ENCODE measurements at places on chromosomes 1 and 21.

DNA sequence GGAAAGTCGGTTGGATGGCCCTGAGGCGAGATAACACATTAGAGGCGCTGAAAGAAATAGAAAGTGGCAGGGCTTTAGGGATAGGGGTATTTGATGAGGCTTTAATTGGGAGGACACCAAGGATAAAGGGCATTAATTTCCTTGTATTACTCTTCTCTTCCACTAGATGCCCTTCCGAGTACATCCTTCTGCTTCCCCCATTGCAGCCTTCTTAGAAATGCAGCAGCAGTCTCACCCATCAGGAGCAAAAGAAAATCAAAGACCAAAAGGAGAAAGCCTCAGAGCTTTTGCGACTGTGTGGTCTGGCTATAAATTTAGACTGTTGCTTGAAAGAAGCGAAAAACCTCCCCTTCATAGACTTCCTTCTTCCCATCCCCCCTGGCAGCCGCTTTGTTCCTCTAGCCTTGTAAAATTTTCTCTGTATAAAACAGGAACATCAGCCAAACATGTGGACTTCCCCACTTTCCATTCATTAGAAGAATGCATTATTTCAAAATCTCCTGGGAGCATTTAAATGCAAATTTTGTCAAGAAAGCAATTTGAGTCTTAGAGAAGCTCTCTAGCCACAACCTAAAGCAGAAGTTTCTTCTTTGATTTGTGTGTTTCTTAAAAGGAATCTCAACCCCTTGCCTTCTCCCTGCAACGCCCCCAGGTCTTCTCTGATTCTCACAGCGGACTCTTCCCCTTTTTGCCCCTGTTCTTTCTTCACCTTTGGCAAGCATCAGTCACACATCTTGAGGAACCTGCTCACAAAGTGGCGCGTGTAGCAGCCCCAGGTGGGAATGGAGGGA lies 76.6 kb downstream of the NDUFS5 start:
- DNase-seq: no peak

DNA sequence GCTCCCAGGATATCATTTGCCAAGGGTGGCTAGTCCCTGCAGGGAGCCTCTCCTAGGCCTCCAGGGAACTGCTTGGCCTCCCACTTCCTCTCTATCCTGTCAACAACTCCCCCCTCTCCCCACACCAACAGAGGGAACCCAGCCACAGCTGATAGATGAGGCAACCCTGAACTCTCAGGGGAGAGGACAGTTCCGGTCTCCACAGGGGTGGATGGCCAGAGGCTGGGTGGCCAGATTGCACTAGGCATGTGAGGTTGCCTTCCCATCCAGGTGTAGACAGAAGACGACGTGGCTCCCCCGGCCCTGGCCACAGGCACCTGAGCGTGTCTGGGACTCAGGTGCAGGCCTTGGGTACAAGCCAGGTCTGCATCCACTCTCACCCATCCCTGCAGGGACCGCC lies 53.3 kb downstream of the TOR1AIP2 start:
- DNase-seq: no peak

DNA sequence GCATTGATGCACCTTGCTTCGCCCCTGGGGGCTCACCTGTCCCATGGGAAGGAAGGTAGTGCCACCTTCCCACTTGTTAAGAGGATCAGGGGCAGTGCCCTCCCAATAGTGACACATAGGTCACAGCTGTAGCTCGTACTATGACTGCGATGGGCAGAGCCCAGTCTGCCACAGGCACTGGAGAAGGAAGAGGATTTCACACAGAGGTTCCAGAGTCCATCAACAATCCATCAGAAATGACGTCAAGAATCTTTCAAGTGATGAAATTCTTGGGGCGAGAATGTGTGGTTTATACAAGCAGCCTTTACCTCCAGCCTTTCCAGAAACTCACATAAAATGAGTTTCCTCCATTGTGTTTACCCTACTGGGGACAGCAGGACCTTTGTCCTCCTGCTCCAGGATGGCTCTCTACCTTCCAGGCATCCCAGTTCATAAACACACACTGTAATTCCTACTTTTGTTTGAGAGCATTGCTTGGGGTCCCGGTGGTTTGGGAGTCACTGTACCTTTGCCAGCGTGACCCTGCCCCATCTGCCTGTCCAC lies 260.6 kb upstream of the VAMP3 start:
- DNase-seq: no peak

DNA sequence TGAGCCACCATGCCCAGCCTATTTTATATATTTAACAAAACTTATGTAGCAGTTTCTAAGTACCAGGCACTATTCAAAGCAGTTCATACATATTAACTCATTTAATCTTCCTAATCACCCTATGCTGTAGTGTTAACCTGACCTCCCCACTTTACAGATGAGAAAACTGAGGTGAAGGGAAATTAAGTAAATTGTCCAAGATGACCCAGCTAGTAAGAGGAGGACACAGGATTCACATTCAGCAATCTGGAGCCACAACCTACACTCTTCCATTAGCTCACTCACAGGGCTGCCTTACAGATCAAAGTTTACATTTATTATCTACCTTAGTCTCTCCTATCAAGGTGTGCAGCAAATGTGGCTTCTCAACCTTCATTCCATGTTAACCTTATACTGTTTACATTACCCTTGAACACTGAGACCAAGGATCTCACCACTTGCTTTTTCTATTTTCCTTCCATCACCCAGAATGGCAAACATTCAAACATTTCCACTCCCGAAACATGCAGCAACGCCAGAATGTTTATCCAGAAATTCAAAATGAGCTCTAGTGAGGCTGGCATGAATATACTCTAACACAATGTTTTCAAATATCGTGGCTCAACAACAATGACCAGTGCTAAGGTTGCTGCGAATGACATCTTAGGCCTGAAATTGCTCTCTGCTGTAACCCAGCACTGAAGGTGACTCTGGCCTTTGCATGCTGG lies 24.5 kb downstream of the HIVEP3 start:
- DNase-seq: no peak

GRCh38 chr1:111906111-111906510 lies 83.4 kb downstream of the KCND3 start:
- no peak for DNase-seq

- DNase-seq: no peak
Measured at GRCh38 chr21:45600248-45600647, 43.3 kb upstream of the PCBP3 start.

GRCh38 chr1:28313702-28314546 lies 14.9 kb upstream of the MED18 start:
- DNase-seq: no peak

GRCh38 chr1:168643152-168643551 lies 66.7 kb downstream of the XCL1 start:
- no peak for DNase-seq

GRCh38 chr1:27581823-27582243 lies 22.1 kb downstream of the AHDC1 start:
- DNase-seq: no peak

DNA sequence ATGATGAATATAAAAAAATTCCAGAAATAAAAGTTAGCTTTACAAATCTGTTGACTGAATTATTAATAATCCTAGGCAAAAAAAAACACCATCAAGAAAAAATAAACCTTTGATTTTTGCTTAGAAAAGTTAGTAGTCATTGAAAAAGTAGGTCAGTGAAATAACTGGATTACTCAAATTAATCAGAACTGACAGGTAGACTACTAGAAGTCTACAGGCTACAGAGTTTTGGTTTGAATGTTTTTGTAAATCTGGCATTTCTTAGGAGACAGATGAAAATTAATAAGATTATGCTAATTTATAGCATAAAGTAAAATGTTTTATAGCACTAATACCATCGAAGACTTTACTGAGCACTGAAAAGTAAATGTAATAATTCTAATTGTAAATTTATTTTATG lies 511.9 kb downstream of the PTPRC start:
- no peak for DNase-seq

DNA sequence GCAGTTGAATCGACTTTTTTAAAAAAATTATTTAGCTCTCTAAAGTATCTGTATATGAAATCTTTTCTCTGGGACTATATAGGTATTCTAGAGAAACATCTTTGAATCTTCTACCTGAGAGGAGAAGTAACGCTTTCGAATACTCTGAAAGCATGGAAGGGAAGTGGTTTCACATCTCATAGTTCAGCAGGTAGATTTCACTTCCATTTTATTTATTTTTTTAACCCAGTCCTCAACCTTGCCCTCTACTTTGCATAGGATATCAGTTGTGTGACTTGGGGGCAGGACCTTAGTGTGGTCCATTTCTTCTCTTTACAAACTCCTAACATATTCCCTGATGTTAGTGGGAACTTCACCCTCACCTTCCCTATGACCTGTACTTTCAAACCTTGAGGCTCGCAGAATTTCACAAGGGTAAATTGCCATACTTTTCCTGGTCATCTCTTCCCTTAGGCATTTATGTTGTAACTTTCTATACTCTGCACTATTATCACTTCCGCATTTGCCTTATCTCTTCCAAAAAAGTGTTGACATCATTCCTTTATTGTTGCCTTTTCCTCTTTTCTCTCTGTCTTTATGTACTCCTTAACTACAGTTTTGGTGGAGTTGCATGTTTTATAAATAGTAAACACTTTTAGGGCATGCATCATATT lies 1208.5 kb upstream of the ADGRL4 start:
- no peak for DNase-seq

GRCh38 chr1:216960716-216961115 lies 237.5 kb upstream of the ESRRG start:
- DNase-seq: no peak

DNA sequence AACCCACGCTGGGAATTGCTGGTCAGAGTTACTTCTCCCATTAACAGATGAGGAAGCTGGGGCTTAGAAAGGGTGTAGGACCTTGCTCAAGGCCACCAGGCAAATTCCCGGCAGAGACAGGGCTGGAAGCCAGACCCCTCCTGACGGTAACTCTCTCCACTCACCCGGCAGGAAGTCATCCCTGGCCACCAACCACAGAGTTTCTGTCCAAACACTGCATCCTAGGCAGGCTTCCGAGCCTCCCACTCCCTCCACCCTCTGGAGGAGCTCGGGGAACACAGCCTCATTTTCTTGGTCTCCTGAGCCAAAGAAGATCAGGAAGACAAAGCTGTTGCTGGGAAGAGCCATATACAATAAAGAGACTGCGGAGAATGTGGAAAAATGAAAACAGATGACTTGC lies 25.0 kb upstream of the ZNF436 start:
- no peak for DNase-seq

GRCh38 chr1:69263921-69264391 lies 303.8 kb upstream of the LRRC7 start:
- DNase-seq: no peak

DNA sequence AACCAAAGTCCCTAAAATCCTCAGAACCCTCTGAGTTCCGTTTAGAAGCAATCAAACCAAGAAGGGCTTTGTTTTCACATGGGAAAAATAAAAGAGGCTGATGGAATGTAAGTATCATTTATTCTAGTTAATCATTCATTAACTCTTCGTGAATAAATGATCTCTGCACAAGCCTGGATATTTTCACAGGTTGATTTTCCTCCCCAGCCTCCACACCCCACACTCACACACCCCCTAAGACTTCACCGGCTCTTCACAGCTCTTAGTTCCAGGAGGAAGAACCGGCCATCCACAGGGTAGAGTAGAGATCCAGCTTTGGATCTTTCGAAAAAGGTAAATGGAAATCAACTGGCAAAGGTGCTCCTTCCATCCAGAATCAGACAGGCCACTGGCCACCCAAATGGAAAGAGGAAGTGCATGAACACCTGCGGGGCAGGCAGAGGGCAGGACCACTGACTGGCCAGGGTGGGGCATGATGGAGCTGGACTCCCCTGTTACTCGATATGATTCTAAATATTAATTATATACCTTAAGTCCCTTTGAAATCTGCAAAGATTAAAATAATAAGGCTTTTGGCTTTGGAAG lies 10.0 kb downstream of the C1orf198 start:
- no peak for DNase-seq

GRCh38 chr1:228180271-228180958 lies 14.8 kb downstream of the IBA57 start:
- no peak for DNase-seq

DNA sequence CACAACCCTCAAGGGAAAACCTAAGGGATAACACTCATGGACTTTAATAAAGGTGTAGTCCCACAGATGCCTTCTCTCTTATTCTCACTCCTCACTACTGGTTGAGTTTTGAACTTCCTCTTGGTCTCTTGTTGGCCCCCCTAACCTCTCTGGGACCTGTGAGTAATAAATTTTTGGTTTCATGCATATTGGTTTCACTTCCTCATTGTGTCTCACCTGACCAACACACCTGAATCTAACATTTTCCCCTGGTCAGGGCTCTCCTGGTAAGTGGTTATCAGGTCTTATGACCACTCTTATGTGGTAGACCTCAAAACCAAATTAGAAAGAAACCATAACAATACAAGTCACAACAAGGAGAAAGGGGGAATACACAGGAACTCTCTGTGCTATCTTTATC lies 60.5 kb upstream of the PRMT6 start:
- DNase-seq: no peak

DNA sequence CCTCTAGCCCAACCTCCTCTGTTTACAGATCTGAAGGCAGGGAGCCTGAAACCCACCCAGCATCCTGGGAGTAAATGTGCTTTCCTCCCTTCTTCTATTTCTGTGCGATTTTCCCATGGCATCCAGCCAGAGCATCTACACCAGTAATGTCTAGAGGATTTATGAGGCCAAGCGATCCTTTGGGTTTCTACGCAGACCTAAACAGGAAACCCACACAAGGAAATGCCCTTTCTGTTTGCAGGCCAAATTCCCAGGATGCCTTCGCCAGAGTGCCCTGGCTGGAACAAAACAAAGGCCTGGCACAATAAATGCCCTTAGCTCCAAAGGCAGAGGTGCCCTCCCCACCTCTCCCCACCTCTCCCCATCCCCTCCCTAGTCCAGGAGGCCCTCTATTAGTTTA lies 110.5 kb upstream of the CDC42BPA start:
- no peak for DNase-seq

DNA sequence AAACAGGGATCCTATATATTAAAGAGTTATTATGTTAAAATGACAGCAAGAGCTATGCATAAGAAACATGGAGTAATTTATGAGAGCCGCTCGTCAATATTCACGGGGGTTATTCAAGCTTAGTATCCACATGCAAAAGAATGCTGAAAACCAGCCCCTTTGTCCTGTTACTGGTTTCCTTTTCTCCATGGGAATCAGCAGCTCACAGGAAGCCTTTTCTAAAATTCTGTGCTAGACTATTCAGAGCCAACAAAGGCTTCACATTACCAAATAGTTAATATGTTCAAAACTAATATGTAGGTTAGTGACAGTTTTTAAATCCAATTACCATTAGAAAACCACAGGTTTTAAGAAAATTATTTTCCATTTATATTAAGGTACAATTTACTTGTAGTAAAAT lies 225.6 kb upstream of the MAP1LC3C start:
- DNase-seq: no peak

DNA sequence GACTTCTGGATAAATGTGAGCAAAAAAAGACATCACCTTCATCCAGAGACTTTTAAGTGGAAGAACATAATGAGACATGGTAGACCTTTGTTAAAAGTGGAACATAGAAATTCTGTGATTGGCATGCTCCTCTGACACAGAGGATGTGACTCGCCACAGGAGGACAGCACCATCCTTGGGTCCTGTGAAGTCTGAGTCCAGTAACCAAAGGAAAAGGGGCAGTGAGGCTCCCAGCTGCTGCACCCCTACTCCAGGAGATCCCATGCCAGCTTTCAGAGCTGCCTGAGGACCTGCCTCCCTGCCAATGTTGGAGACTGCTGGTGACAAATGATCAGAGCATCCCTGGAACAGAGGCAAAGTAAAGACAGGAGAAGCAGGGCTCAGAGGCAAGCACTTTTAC lies 136.2 kb downstream of the BRINP2 start:
- DNase-seq: no peak

GRCh38 chr1:184417916-184418315 lies 31.1 kb downstream of the C1orf21 start:
- DNase-seq: no peak

GRCh38 chr1:201736707-201737320 lies 92.1 kb upstream of the IPO9 start:
- DNase-seq: no peak

GRCh38 chr1:2267051-2267830 lies 39.1 kb downstream of the SKI start:
- no peak for DNase-seq

All from stimulated activated CD4-positive, alpha-beta T cell treated with anti-CD3 and anti-CD28 coated beads, Interleukin-4, amount 100 ng/mL, for 48 hours (primary cell).